ENCODE measurements at places on chromosomes 3 and 15.

DNA sequence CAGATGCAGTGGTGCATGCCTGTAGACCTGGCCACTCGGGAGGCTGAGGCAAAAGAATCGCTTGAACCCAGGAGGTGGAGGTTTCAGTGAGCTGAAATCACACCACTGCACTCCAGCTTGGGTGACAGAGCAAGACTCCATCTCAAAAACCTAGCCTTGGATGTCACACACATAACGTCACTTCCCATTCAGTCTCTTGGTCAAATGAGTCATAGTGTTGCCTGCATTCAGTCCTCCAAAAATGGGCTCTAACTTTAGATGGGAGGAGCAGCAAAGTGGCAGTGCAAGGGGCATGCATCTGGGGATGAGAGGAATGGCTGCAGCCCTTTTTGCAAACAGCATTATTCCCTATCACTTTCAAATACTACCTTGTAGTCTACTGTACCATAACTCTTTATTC, 62.9 kb upstream of the AGBL1 start:
- DNase-seq, result no peak

- DNase-seq, result no peak
These were observed 14.7 kb downstream of the IGSF11 start for GRCh38 chr3:119019767-119020518.

DNA sequence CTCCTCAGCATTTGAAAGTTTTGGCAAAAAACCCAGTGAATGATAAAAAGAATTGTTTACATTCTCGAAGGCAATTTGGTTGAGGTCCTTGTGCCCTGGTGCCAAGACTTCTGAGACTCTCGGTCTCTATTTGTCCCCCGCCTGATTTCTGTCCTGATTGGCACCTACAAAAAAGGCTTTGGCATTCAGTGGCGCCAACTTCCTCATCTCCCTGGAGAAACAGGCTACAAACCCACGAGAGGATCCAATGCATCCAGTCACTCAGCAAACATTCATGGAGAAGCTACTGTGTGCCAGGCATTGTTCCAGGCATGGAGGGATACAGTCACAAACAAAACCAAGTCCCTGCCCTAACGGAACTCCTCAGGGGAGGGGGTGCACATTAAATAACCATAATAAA, 42.7 kb downstream of the HES1 start:
- DNase-seq, result no peak

- no peak for DNase-seq
These were observed 144.6 kb upstream of the TMCO5A start for GRCh38 chr15:37789881-37790280.

- DNase-seq, result no peak
These were observed 38.6 kb downstream of the ACSBG1 start for GRCh38 chr15:78195735-78196201.

DNA sequence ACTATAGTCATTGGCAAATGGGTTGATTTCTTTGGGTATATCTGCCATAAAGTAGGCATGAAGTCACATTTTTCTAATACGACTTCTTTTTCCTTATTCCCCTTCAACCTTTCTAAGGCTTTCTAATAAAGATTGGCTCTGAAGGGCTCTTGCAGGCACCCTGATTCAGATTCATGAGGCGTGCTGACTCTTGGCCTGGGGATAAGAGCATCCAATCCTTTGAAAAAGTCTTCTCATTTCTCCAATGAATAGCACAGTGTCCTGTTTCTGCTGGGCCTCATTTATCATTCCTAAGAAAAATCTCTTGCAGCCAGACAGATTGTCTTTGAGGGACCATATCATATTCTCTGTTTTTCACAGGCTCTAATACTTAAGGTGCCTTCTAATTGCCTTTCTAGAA, 32.3 kb upstream of the BNIP2 start:
- no peak for DNase-seq

DNA sequence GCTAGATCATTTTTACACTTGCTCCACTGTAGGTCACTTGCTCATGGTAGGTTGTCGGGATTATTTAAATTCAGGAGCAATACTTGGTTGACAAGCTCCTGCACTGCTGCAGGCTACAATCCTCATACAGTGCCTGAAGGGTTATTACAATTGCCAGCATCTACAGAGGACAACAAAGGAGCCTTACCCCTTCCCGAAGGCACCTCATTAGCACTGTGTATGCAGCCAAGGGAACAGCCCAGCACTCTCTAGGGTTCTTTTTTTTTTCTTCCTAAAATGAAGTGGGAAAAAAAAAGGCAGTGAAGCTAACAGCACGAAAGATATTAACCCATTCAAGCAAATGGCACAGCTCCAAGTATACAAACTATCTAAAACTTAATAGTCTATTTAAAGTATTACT, 142.7 kb downstream of the ULK4 start:
- DNase-seq, result no peak

DNA sequence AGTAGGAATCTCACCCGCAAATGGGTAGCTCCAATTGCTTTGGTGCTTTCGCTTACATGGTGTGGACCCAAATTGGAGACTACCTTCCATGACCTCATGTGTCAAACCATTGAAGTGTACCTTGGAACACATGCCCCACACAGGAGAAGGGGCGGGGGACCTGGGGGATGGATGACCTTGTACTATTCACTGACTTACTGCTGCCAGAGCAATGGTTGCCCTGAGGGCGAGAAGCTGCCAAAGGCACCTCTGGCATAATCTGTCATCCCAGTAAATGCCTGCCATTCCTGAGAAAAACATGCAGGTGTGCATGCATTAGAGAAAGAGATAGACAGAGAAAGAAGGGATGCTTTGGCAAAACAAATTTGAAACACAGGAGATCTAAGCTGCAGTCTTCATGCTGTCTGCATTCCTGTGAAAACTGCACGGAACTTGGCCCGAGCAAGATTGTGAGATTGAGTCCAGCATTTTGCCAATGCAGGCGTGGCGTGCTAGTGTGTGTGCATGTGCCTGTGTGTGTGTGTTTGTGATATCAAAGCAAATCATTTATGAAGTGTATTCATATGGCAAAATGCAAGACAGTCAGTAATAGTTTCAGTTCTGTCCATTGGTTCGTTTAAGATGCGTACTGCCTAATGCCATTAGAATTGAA, 219.5 kb upstream of the MDFIC2 start:
- no peak for DNase-seq

GRCh38 chr3:108024146-108024850, 66.5 kb downstream of the CD47 start:
- DNase-seq, result no peak

DNA sequence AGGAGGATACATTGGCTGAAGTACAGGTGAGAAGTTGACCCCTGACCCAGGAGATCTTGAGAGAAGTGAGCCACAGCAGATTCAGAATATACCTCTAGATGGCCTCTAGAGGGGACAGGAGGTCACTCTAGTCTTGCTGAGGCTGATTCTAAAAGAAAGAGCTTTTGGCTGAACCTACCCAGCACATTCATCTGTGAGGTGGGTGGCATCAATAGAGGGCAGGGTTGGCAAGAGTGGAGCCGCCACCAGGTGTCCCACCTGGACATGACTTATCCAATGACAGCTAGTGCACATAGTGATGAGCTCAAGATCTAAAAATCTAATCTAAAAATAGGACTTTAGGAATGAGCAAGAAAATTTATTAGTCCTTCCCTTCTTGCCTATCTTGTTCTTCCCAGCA, 51.6 kb downstream of the CYP19A1 start:
- DNase-seq, result no peak

GRCh38 chr3:154718053-154718452, 288.1 kb upstream of the GPR149 start:
- DNase-seq, result no peak

- no peak for DNase-seq
These were observed 35.7 kb upstream of the POLG start for GRCh38 chr15:89370120-89370977.

GRCh38 chr3:176078906-176079305, 1118.4 kb downstream of the TBL1XR1 start:
- no peak for DNase-seq

DNA sequence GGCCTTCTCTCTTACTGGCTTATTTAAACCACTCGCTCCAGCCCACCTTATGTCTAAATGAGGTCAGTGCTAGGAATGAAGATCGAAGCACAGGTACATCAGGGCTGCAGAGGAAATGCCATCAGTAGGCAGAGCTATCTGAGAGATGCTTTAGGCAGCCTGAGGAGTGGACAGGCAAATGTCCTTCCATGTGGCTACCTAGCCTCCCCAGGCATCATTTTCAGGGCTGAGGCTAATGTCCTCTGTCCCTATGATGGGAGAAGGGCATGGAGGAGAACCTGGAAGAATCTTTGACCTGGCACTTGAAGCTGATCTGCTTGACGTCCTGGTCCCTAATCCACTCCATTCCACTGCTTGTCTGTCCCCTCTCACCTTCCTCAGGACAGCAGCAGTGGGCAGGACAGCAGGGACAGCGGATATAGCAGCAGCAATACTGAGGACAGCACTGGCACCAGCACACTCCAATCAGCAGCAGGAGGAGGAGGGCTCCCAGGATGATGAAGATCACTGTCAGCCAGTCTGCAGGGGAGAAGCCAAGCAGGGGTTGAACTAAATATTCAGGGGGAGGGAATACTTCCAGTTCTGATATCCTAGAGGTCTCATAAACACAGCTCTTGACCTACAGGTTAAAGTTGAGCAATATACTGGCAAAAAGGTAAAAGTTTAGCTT, 21.0 kb downstream of the ILDR1 start:
- DNase-seq, result no peak

DNA sequence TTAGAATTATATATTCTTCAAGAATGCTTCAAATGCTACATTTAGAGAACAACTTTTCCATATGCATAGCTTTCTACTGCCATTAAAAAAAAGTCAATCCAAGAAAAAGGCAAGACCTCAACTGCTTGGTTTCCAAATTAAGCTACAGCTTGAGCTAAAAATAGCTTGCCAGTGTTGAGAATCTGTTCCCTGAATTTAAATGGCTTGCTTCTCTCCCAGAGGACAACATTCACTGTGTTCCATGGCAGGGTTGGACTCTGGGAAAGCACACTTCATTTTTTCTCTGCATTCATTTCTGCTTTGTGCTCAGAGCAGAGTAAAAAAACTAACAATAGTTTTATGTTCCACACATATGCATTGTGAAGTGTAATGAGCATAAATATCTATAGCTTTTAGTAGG, 50.3 kb upstream of the ACTL6A start:
- DNase-seq, result no peak

DNA sequence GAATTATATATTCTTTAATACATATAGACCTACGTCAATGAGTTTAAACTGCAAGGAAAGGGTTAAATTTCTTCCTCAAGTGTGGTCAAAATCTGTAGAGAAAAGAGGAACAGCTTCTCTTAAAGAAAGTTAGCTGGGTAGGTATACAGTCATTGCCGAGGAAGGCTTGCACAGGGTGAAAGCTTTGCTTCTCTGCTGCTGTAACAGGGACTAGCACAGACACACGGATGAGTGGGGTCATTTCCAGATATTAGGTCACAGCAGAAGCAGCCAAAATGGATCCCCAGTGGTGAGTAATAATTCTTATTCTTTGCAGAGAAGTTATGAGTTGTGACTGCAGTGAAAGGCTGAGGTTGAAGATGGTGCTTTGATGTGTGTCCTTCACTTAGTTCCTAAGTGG, at the start of gene CD86:
CD86 (plus strand) TSS at position 148 of the 400 bp plus-strand sequence; CDS start at position 276, 128 bp downstream.
- DNase-seq, result no peak

DNA sequence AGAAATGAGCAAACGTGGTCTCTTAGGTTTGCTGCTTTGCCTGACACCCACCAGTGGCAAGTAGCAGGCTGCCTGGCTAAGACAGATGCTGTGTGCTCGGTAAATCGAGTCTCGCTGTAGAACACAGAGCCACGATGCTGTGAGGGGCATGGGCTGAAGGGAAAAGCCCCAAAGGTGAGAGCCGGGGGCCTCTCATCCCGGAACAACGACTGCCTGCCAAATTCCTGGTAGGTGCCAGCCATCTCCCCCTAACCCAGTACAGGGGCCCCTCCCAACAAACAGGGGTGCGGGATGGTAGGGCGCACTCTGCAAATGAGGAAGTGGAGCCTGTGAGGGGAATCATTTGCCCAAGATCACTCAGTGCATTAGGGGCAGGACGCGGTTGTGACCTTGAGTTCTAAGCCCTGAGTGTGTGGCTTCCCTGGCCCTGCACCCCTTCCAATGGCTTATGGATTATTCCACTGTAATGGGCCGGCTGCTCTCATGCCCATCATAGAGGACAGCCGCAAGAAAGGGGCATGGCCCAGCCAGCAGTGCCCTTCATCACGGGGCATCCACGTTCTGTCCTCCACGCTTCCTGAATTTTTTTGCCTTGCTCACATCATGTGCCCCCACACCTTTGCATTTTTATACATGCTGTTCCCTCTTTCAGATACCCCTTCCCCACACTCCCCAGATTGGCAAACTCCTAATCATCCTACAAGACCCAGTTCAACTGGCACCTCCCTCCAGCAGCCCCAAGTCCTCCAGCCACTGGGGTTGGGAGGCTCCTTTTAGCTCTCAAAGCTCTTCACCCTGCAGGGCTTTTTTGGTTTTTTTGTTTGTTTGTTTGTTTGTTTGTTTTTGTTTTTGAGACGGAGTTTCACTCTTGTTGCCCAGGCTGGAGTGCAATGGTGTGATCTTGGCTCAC, 125.4 kb downstream of the NUP210 start:
- no peak for DNase-seq

DNA sequence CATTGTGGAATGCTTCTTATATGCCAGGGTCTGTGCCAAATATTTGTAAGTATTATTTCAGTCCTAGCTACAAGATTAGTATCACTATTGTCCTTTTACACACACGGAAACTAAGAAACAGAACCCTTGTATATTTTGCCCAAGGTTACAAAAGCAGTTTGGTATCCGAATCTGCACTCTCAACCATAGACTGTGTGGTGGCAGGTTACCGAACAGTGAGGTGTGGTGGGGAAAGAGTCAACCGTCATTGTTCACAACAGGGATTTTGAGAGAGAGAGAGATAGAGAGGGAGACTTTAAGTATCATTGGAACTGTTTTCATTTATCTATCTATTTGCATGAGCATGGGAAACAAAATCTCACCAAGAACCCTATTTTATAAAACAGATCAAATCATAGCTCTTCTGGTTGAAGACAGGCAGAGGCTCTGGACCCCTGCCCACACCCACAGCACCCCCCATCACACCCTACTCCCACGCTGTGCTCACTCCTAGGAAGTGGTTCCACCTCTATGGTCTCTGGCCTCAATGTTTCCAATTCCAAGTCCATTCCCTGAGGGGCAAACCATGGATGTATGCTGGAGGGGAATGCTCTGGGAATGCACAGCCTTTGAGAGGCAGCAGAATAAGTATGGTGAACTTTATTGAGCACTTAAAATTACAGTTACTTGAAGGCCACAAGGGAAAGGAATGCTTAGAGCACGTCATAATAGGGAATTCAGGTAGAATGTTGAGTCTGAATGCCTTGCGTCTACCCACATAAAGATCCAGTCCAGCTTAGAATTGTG, 69.0 kb downstream of the ARHGAP31 start:
- no peak for DNase-seq

- no peak for DNase-seq
These were observed 502.1 kb upstream of the IL12A start for GRCh38 chr3:159486580-159486979.

Data from NCI-H748 treated with DMSO at 0.1 percent for 48 hours (cell line).